ENCODE measurements at places on chromosomes 6 and 20. TPM values are rescaled to one million over a fixed set of nuclear protein-coding genes. Genes with fewer than 3 reads are reported as not detected.

APMAP gene
- total RNA-seq = 37.9 TPM

SRMS gene
- not detected for total RNA-seq

ENPP3 gene
- not detected for total RNA-seq

SLC32A1 gene
- not detected for total RNA-seq

- DNase-seq = no peak
- H3K4me1 ChIP-seq = no peaks in the 10 kb centered on the region
- no peaks in the 10 kb centered on the region for H3K36me3 ChIP-seq
- H3K27me3 ChIP-seq = no peaks in the 10 kb centered on the region
- no peak overlapping the region for H3K27ac ChIP-seq
Observed at GRCh38 chr20:61857414-61857775, 208.3 kb downstream of the TAF4 start.

GRCh38 chr20:19824861-19825260, 66.8 kb downstream of the RIN2 start:
- H3K4me3 ChIP-seq = no peak overlapping the region
- H3K27ac ChIP-seq = no peak overlapping the region

GRCh38 chr6:118596774-118597320, 48.8 kb downstream of the PLN start:
- no peaks in the 10 kb centered on the region for H3K27me3 ChIP-seq
- H3K27ac ChIP-seq = no peak overlapping the region
- DNase-seq = peak; percentile 39
- H3K4me1 ChIP-seq = no peaks in the 10 kb centered on the region

DNA sequence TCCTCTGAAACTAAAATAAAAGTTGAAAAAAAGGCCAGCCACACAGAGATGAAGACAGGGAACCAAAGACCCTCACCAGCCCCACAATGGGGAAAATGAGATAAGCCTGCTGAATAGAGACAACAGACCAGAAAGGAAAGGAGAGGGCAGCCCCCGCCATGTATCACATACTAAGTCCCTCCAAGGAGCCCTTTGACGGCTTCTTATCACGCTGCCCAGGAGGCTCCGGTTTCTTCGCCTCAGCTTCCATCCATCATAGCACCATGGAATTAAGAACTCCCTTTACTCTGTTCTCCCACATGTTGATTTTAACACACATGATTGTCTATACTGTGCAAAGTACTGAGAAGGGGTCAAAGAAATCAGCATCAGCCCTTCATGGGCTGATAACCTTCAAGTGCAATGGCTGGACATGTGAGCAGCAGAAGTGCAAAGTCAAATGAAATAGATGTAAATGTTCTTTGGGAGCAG, 54.9 kb downstream of the MAP3K5 start:
- H3K4me3 ChIP-seq = no peak overlapping the region
- no peaks in the 10 kb centered on the region for H3K27me3 ChIP-seq
- no peaks in the 10 kb centered on the region for H3K36me3 ChIP-seq
- peak; percentile 67 for DNase-seq

DNA sequence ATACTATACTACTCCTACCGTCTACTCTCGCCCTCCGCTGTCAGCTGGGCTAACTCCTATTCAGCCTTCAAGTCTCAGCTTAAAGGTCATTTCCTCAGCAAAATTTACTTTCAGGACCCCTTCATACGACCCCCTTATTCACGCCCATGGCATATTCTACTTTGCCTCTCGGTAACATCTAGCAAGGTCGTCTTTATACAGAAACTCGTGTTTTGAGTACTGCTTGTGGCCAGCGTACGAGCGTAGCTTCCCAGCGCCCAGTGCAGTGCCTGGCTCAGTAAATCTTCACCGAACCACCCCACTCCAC, 546 bp downstream of the CRNKL1 start:
- no peak for DNase-seq
- peaks cover 8% of the 10 kb centered on the region for H3K27me3 ChIP-seq
- H3K27ac ChIP-seq = peak overlapping the region; percentile 59

DNA sequence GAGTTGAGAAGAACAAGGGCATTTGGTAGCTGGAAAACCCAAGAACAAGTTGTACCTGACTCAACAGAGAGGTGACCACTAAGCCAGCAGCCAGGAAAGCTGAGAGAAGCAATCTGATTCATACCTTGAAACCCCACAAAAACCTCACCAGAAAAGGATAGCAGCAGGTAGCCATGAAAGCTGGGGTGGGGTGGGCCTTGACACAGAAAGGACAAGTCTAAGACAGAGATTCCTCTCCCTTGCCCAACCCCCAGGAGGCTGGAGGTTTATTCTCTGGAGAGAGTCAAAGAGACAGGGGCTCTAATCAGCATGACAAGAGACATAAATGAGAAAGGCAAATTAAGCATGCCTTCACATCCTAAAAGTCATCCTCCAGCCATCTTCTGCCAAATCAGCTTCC, 151.7 kb upstream of the DST start:
- DNase-seq = peak; percentile 77
- peaks cover 9% of the 10 kb centered on the region for H3K4me1 ChIP-seq
- H3K4me3 ChIP-seq = no peak overlapping the region
- H3K36me3 ChIP-seq = no peaks in the 10 kb centered on the region

GRCh38 chr20:8076306-8077136, 55.5 kb upstream of the PLCB1 start:
- H3K4me3 ChIP-seq = no peak overlapping the region
- H3K27me3 ChIP-seq = no peaks in the 10 kb centered on the region
- H3K27ac ChIP-seq = no peak overlapping the region
- no peak for DNase-seq
- no peaks in the 10 kb centered on the region for H3K36me3 ChIP-seq
- no peaks in the 10 kb centered on the region for H3K4me1 ChIP-seq

- H3K36me3 ChIP-seq = no peaks in the 10 kb centered on the region
- no peak overlapping the region for H3K4me3 ChIP-seq
- no peaks in the 10 kb centered on the region for H3K27me3 ChIP-seq
- DNase-seq = peak; percentile 76
Observed at GRCh38 chr6:138001750-138002349, 105.4 kb downstream of the PERP start.

DNA sequence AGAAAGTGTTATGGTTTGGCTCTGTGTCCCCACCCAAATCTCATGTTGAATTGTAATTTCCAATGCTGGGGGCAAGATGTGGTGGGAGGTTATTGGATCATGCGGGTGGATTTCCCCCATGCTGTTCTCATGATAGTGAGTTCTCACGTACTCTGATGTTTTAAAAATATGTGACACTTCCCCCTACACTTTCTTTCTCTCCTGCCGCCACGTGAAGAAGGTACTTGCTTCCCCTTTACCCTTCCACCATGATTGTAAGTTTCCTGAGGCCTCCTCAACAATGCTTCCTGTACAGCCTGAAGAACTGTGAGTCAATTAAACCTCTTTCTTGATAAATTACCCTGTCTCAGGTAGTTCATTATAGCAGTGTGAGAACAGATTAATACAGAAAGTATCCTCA, 150.8 kb downstream of the TMEM200A start:
- H3K4me1 ChIP-seq = no peaks in the 10 kb centered on the region
- no peaks in the 10 kb centered on the region for H3K27me3 ChIP-seq

All from endodermal cell (in vitro differentiated cells).